Transverse colon (tissue), 4 donors: ENCODE measurements at places on chromosomes 5 and 9.

DNA sequence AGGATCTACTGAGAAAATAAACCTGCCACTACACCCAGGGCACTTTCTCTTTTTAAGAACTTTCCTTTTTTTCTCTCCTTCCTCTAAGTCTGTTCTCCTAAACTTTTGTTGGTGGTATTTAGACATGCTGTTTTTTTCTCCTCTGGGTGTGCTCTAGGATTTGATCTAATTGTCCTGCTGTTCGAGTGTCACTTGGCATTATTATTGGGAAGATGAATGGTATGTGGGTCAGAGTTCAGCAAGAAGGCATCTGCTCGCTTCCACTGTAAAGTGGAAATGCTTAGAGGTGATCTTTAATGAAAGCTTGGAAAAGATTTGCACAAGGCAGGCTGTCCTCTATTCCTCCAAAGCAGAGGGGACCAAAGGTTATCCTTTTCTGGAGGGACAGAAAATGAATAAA is 1.3 kb upstream of the PLPPR1 start:
- no peak for DNase-seq

DNA sequence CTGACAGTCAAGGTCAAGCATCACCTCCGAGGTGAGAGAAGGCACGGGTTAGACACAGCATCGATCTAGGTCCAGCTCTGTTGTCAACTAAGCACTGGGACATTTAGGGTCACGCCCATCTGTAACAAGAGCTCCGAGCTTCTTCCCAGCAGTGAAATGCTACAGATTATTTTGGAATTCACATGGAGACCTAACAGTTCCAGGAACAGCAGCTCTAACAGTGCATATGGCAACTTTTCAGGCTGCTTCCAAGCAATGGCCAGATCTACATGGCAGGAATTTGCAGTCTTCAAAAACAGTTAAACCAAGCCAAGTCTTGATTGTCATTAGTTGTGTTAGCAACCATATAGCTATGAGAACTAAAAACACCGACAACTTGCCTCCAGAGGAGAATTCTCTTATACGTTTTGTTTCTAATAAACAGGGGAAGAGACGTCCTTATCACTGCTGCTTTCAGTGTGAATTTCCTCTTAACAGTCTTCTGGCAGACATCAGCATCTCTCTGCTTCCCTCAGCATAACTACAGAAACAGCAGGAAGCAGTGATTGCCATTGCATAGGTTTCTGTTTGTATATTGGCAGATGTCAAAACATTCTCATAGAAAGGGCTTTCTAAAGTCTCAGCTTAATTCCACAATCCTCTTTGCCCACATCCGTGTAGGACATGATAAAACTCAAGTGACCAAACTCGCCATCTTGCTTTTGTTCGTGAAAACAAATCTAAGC is 242.1 kb upstream of the DAPK1 start:
- DNase-seq: no peak

GRCh38 chr9:86802900-86803673 is 144.2 kb downstream of the GAS1 start:
- no peak for DNase-seq

GRCh38 chr9:133822430-133823065 is 84.4 kb upstream of the SARDH start:
- DNase-seq: no peak

- peak; percentile 47 for DNase-seq
Measured at GRCh38 chr9:128099231-128099931, 28.1 kb downstream of the PTGES2 start.

- DNase-seq: peak; percentile 31
Measured at GRCh38 chr5:79416499-79416898, 97.4 kb downstream of the HOMER1 start.

DNA sequence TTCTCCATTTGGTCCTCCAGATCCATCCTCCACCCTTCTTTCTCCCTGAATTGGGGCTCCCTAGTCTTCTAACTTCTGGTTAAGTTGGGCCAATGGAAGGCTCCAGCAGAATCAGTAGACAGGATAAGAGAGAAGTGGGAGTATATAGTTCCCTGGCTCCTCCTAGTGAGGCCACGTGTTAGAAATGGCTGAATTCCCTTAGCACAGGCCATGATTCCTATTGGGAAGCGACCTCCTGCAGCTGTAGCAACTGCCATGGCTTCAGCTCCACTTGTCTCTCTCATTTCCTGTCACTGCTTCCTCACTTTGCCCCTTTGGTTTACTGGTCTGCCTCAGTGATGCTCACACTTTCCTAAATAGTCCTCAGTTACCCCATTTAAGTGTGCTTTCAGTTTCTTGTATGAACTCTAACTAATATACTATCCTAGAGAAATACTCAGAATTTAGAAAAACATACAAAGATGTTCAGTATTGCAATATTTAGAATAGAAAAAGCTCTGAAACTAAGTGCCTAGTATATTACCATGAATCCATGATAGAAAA is 104.8 kb upstream of the SMARCA2 start:
- DNase-seq: no peak

DNA sequence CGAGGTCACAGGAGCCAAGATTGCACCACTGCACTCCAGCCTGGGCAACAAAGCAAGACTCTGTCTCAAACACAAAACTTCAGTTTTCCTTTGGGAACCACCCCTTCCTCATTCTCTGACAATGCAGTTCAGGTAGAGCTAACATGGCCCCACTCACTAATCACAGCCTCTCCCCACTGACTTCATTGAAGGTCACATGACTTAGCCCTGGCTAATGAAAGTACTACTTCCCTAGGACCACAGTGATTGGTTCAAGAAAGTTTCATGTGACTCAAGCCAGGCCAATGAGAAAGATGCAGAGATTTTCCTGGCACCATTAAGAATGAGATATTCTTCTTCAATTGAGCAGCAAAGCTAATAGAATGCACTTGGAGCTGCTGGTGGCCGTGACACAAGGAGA is 67.2 kb upstream of the GPBP1 start:
- no peak for DNase-seq

DNA sequence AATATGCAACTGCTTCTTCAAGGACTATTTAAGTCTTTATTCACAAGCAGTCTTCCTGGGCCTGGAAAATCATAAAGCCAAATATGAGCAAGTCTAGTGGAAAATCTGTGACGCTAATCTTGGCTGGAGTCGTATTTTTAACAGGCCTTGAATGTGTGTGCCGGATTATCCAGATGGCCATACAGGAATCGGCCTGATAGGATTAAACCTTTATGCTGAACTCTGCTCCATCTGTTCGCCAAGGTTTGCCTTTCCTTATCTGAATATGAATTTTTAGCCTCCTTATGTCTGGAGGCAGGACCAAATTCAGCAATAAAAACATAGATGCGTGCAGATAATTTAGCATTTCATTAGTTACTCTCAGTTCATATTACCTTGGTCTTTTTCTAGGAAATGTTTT is 294.5 kb downstream of the EBF1 start:
- no peak for DNase-seq

GRCh38 chr9:4222357-4222756 is 77.5 kb downstream of the GLIS3 start:
- DNase-seq: no peak

DNA sequence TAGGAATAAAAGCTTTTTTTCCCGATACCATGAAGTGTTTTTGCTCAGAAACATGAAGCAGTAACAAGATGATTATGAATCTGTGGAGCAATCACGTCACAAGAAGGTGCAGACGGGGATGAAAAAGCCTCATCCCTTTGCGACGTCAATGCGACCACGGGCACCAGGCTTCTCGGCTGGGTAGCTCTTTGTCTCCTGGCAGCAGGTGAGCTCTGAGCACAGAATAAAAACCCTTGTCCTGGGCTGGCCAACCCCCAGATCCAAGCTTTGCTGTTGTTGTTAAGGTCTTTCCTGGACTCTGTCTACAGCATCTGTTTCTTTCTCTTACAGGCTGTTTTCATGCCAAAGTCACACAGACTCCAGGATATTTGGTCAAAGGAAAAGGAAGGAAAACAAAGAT is 113.8 kb downstream of the ANKRD18B start:
- no peak for DNase-seq

DNA sequence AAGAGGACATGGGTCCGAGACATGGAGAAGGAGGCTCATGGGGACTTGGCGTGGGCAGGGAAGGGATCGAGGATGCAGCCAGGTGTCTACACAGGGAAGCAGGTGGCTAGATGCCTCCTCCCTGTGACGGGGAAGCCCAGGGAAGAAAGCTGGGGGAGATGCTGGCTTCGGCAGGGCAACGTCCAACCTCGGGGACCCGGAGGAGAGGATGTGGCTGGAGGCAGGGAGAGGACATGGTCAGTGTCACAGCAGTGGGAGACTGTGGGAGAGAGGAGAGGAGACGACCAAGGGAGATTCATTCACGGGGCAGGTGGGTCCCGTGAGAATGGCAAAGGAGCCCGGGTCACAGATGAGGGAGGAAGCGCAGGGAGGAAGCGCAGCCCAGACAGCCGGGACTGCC is 73.2 kb upstream of the PHYKPL start:
- no peak for DNase-seq

DNA sequence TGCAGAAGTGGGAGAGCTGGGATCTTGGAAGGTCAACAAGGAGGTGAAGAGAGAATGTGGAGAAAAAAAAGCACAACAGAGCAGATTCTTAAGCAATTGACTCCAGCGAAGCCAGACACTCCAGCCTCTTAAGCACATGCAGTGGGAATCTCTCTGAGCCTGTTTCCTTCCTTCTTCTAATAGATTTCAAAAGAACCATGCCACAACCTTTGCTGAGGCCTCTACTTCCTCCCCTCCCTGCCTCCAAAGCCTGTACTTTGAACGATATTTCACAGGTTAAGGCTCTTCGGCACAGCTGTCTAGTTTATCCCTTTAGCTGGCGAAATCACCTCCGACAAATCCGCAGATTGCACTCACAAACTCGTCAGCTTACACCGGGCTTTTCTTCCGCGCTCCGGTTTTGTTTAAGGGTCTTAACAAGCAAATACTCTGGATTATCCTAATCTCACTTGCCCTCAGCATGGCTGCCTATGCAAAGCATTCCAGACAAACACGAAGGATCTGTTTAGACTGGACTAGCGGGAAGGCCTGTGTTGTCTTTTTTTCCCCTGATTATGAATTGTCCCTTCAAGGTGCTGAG is 211.6 kb upstream of the PANK3 start:
- DNase-seq: no peak

DNA sequence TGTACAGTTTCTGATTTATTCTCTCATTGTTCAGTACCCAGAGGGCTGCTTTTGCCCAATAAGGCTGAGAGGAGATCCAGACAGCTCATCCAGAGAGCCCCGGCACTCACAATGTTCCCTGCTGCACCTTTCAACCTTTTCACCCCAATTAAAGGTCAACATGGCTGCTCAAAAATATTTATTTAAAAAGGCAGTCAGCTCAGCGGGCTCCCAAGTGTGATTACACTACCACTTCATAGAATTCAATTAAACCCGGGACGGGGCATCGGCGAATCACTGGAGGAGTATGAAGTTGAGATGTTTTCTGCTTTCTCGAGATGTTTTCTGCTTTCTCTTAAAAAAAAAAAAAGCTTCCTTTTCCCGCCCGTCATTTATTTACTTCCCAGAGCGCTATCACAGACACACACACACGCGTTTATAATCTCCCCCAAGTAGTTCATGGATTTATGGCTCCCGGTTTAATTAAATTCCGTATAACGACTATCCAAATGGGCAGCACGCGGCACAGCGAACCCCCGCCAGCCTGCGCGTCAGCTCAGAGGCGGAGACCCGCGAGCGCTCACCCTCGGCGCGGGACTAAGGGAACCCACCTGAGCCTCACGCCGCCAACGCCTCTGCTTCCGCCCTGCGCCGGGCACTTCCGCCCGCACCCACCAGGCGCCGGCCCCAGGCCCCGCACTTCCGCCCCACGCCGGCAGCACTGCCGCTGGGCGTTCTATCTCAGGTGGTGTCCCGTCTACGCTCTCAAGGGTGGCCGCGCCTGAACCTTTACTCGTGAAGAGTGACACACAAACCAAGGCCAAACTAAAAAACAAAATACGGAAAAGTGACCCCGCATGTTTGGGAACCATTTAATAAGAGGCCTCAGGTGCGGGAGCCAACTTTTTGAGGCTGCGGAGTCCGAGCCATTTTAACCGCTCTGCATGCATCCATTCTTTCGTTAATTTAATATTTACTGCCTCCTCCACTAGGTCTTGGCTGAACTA is at the start of gene C5orf63:
TSS of gene C5orf63 (minus strand) at position 642 of the 986 bp plus-strand sequence. CDS start 14,507 bp downstream, outside the sequence.
- peak; percentile 74 for DNase-seq

DNA sequence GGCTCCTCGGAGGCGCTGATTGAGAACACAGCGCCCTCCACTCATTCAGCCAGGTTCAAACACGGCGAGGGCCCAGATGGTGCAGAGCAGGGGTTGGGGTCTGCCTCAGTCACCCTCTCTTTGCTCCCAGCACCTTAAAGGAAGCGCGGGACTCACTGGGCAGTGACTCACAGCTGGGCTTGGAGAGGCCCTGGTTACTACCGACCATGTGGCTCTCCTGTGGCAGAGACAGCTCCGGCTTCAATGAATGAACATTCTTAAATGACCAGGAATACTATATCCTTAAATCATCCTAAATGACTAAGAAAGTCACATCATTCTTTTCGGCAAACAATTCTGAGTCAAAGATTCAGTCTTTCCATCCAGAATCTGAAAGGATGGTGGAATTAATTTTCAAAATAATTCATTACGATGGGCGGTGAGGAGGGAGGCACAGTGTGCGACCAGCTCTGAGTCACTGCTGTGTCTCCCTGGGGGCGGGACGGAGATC is 1.6 kb upstream of the INPP5E start:
- DNase-seq: no peak

- DNase-seq: no peak
Measured at GRCh38 chr9:83936523-83936922, 15.3 kb upstream of the KIF27 start.

- no peak for DNase-seq
Measured at GRCh38 chr9:79581794-79582193, 10.0 kb downstream of the TLE4 start.

DNA sequence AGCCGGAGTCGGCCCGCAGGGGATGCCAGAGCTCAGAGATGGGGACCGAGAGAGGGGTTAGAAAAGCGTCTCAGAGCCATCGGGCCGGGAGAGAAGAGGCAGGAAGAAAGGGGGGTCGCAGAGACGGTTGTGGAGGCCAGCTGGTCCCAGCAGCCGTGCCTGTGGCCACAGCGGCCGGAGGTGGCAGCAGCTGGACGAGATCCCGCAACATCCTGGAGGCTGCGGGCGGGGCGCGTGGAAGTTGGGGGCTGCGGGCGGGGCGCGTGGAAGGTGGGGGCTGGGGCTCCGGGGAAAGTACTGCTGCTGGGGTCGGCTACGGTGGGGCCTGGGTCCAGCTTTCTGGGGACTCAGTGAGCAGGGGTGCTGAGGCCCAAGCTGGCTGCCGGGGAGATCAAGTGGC is 34.4 kb upstream of the EGFL7 start:
- DNase-seq: no peak

GRCh38 chr5:74173241-74173640 is 467.3 kb downstream of the ENC1 start:
- DNase-seq: no peak

- DNase-seq: no peak
Measured at GRCh38 chr5:3025392-3025791, 273.9 kb upstream of the IRX2 start.

DNA sequence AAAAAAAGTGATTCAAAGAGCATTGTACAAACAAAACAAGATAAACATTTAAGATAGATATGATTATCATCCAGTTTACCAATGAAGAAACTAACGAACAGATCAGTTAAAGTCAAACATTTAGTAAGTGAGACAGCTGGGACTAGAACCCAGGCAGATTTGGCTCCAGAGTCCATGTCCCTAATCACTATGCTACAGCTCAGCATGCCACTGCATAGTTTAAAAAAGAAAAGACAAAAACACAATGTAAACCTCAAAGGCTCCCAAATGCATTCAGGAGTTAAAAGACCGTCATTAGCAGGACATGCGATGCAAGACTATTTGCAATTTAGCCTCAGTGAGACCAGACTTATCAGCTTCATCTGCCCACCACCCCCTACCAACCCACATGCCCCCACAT is 36.8 kb downstream of the DENND1A start:
- no peak for DNase-seq

- no peak for DNase-seq
Measured at GRCh38 chr9:134525841-134526583, 115.6 kb upstream of the COL5A1 start.

- no peak for DNase-seq
Measured at GRCh38 chr9:97271292-97271691, 36.2 kb upstream of the CCDC180 start.
